ENCODE measurements at places on chromosomes 7 and 10.

GRCh38 chr10:91908337-91909116, 759 bp downstream of the FGFBP3 start:
- H3K4me1 ChIP-seq = peaks cover 7% of the 10 kb centered on the region
- peak overlapping the region; percentile 66 for H3K4me3 ChIP-seq
- H3K36me3 ChIP-seq = peaks cover 2% of the 10 kb centered on the region
- peak overlapping the region; percentile 62 for H3K27ac ChIP-seq
- peak; percentile 94 for DNase-seq
- no peaks in the 10 kb centered on the region for H3K27me3 ChIP-seq

GRCh38 chr7:120724955-120725354, 133.0 kb downstream of the TSPAN12 start:
- no peak overlapping the region for H3K4me3 ChIP-seq
- peak; percentile 45 for DNase-seq
- H3K27me3 ChIP-seq = no peaks in the 10 kb centered on the region
- no peak overlapping the region for H3K27ac ChIP-seq
- no peaks in the 10 kb centered on the region for H3K4me1 ChIP-seq
- H3K36me3 ChIP-seq = no peaks in the 10 kb centered on the region

DNA sequence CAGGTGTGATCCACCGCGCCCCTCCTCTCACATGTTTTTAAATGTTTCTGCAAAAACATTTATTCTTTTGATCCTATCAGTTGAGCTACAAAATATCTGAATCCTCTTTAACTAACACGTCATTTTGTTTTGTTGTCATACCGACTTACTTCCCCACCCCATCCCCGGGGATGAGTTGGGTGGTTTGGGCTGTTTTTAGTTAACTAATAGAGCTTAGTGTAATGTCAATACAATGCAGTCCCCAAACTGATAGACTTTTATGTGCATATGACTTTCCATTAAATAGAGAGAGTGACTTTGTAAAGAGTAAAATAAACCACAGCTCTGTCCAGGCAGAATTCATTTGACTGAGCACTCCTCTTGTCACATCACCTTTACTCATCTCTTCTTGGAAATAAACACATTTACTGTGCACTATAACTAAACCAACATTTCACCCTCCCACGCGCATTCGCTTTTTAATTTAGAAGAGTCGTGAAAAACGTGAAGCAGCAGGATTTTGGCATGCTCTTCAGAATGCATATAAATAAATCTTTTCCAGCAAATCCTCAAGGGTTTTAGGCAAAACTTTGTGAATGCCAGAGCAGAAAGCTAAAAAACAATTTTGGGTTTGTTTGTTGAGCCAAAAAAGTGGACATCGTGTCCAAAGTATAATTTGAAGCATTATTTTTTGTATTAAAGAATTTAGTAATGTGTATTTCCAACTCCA, 187.4 kb upstream of the MGMT start:
- H3K27me3 ChIP-seq = no peaks in the 10 kb centered on the region
- peaks cover 34% of the 10 kb centered on the region for H3K4me1 ChIP-seq
- DNase-seq = peak; percentile 97
- peak overlapping the region; percentile 94 for H3K27ac ChIP-seq

GRCh38 chr7:139709485-139709884, 68.3 kb downstream of the HIPK2 start:
- H3K27ac ChIP-seq = no peak overlapping the region
- no peak overlapping the region for H3K4me3 ChIP-seq
- H3K27me3 ChIP-seq = no peaks in the 10 kb centered on the region
- H3K36me3 ChIP-seq = peaks cover 19% of the 10 kb centered on the region

GRCh38 chr10:60937784-60938654, 6.0 kb downstream of the RHOBTB1 start:
- H3K4me3 ChIP-seq = no peak overlapping the region
- DNase-seq = peak; percentile 30
- no peaks in the 10 kb centered on the region for H3K27me3 ChIP-seq
- no peak overlapping the region for H3K27ac ChIP-seq

DNA sequence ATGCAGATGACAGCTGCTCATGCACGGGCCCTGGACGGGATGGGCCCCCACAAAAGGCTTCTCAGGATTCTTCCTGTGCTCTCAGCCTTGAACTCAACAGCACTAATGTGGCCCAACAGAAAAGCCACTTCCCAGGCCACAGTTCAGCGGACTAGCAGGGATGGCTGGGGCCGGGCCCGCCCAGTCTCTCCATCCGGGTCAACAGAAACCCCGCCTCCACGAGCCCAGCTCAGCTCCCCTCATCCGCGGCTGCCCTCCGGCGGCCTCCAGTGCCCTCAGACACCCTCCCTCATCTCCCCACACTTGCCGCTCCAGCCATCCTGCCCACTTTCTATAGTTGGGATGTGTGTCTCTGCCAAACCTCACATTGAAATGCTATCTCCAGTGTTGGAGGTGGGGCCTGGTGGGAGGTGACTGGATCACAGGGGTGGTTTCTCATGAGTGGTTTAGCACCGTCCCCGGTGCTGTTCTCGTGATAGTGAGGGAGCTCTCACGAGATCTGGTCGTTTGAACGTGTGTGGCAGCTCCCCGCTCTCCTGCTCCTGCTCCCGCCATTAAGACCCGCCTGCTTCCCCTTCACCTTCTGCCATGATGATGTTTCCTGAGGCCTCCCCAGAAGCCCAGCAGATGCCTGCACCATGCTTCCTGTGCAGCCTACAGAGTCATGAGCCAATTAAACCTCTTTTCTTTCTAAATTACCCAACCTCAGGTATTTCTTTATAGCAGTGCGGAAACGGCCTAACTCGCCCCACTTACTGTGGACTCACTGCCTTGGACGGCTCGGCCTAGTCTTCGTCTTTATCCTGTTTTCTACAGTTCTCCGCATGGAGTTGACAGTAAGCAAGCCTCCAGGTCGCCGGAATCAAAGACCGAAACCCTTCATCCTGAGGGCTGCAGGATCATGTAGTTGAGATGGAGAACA, 169.9 kb upstream of the RNF32 start:
- no peak overlapping the region for H3K27ac ChIP-seq
- H3K36me3 ChIP-seq = no peaks in the 10 kb centered on the region
- no peaks in the 10 kb centered on the region for H3K4me1 ChIP-seq
- peaks cover 4% of the 10 kb centered on the region for H3K27me3 ChIP-seq
- DNase-seq = no peak

DNA sequence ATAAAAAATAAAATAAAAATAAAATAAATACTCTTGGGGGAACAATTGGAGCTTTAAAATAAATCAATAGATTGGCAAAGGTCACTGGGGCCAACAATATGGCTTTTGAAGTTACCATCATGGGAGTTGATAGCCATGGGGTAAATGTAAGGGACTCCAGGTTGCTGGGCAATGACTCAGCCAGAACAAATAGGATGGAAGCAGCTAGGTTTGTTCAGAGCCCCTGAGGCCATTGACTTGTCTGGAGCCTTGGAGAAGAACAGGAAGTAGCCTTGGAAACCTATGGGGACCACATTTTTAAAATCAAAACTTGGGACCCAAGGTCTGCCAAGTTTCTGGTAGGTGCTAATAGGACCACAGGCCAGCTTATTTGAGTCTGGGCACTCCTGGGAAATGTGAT, 20.2 kb upstream of the FRA10AC1 start:
- no peak overlapping the region for H3K4me3 ChIP-seq
- no peaks in the 10 kb centered on the region for H3K4me1 ChIP-seq
- no peak for DNase-seq
- H3K27me3 ChIP-seq = no peaks in the 10 kb centered on the region

Measured in muscle of leg (tissue), 16 donors.